ENCODE measurements at places on chromosomes 6 and 20.

- DNase-seq = no peak
Measured at GRCh38 chr6:169008641-169009257, 244.9 kb downstream of the THBS2 start.

GRCh38 chr6:130143709-130144108 lies 79.0 kb downstream of the SAMD3 start:
- DNase-seq = no peak

DNA sequence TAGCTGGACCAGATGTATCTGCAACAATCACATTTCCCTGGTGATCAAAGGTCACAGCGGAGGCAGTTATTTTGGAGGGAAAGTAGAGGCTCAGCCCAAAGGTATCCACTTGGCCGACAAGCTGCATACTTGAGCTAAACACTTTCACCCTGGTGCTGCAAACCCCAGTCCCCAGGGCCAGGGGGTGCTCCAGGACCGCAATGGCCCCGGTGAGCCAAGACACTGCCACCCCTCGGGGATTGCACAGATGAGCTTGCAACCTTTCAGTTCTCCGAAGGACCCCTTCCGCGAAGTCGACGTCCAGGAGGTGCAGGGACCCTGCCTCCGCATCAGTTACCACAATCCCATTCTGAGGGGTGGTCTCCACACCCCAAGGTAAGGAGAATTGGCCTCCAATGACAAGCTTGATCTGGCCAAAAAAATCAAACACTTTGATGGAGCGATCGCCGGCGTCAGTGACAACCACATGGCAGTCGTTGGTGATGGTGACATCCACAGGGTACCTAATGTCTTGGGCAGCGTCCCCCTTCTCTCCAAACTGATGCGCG lies 823 bp downstream of the NHLRC1 start:
- no peak for DNase-seq

DNA sequence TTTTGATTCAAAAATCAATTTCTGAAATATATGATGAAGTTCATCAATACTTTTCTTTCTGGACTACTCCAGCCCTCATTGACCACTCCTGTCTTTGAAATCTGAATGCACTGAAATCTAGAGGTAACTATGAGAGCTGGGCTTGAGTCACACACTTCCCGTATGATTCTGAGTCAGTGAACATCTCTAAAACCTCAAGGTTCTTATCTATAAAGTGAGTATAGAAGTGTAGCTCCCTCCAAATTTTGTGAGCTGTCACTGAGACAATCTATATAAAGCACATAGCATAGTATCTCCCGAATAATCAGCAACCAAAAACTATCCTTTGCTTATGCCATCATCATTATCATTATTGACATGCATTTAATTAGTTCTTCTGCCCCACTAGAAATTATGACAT lies 182.4 kb downstream of the TSHZ2 start:
- no peak for DNase-seq

DNA sequence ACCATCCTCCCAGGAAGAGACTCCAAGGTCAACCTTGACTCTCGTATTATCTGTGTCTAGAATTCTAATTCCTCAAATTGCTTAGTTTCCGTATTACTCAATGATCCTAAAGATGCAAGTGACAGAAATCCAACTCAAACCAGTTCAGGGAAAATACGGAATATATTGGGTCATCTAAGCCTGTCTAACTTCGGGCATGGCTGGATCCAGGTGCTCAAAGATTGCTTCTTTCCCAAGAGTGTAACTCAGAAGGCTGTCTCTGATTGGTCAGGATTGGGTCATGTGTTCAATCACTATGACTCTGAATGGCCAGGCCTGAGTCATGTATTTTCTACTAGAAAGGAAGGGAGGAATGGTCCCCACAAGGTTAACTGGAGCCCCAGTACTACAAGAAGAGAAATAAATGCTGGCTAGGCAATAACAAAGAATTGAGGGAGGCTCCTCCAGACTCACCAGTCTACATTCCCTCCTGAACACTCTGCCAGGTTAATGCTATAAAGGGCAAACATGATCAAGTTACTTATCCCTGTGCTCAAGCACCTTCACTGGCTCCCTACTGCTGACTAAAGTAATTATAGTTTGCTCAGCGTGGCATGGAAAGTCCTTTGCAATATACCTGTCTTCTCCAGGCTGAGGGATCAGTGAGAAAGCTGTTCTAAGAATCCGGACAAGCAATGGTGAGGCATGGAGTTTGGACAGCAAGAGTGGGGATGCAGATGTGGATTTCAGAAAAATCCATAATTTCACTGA lies 15.4 kb upstream of the PREX1 start:
- no peak for DNase-seq

- DNase-seq = peak; percentile 78
Measured at GRCh38 chr20:40687384-40688128, 1.5 kb downstream of the MAFB start.

DNA sequence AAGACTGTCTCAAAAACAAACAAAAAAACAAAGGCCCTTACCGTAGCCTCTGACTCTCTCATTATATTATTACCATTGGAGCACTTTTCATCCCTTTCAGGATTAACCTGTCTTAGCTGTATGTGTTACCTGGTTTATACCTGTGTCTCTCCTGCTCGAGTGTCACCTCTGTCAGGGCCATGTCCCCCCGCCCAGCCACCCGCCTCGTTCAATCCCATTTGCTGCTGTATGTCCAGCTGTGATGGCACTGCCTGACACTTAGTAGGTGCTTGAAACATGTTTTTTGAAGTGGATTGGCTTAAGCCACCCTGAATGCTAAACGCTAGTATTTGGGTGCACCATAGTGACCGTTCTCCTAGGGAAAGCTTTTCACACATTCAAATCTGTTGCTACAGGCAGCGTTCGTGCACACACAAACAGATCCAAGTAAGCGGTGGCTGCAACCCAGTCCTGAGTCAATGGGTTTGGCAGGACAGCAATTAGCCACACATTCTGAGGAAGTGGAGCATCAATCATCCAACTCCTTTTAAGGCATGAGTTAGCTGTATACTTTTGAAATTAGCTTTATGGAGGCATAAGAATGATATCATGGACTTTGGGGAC lies 98.9 kb upstream of the ZNF217 start:
- DNase-seq = no peak

GRCh38 chr20:36362261-36362660 lies 56.1 kb downstream of the DLGAP4 start:
- no peak for DNase-seq

GRCh38 chr6:95233879-95234278 lies 343.5 kb upstream of the MANEA start:
- no peak for DNase-seq

GRCh38 chr6:43769526-43770371 lies at the start of gene VEGFA:
Gene VEGFA (plus strand): TSS chr6:43770211.
- DNase-seq = peak; percentile 94

DNA sequence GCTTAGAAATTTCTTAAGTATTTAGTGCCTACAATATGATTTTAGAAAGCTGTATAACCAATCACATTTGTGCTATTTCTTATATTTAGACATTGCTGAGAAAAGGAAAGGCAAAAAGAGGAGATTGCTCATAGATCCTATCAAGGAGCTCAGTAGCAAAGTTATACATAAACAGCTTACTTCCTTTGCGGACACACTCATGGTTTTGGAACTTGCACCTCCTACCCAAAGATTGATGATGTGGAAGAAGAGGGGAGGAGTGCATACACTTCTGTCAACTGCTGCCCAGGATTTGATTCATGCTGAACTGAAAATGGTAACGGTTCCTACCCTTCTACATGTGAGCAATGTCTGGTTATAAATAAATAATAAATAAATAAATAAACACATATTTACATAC lies 16.7 kb downstream of the RAD21L1 start:
- no peak for DNase-seq

GRCh38 chr20:50244352-50245149 lies 53.9 kb downstream of the CEBPB start:
- DNase-seq = no peak

- no peak for DNase-seq
Measured at GRCh38 chr20:61176874-61177273, 75.2 kb upstream of the CDH4 start.

GRCh38 chr6:113750151-113750855 lies 106.8 kb upstream of the MARCKS start:
- no peak for DNase-seq

DNA sequence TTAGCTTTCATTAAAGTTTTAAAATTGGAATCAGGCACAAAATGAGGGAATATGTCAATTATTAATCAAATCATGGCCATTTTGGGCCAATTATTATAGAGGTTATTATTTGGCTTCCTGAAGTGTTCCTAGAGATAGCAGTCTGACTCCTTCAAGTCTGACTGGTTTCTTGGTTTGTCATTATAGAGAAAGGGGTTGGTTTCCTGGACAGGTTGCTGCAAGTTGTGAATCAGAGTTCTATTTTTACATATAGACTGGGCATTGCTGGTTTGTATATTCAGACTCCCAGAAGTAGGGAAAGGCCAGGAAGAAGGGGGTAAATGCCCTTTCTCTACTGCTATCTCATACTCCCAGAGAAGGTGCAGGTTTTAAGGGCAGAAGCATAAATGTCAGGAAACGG lies 121.4 kb upstream of the CEP162 start:
- DNase-seq = no peak

- DNase-seq = no peak
Measured at GRCh38 chr6:163531122-163531521, 116.6 kb downstream of the QKI start.

DNA sequence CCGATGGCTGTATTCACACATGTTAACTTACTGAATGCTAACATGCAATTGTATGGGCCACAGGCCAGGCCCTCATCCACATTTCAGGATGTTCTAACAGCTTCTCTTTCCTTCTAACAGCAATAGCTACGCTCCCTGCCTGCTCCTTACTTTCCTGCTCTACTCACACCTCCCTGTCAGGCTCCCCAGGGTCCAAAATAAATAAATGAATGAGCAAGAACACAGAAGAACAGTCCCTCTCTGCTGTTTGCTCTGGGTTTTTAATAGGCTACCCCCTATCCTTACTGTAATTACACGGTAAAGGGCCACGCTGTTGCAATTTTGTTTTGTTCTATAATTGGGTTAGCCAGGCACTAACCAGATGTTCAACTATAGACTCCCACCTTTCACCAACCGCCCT lies 135.6 kb downstream of the GMDS start:
- no peak for DNase-seq

- no peak for DNase-seq
Measured at GRCh38 chr6:161109366-161109765, 117.8 kb downstream of the MAP3K4 start.

- no peak for DNase-seq
Measured at GRCh38 chr6:46053039-46053933, 37.6 kb upstream of the CLIC5 start.

DNA sequence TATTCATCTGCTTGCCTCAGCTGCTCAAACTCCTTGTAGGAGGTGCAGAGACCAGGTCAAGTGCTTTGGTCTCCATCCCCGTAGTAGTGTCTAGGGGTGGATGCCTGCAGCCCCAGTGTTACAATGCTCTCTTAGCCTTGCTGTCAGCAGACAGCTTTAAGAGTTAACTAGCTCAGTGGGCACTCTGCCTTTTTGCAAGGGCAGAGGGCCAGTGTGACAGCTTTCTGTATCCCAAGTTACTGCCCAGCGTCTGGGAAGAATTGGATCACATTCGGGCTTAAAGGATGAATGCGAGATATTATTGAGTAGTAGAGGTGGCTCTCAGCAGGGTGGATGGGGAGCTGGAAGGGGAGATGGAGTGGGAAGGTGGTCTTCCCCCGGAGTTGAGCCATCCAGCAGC lies 339.9 kb upstream of the RNF217 start:
- no peak for DNase-seq

- no peak for DNase-seq
Measured at GRCh38 chr6:169222126-169222525, 31.5 kb downstream of the THBS2 start.

- no peak for DNase-seq
Measured at GRCh38 chr6:67544851-67545452, 1090.1 kb upstream of the ADGRB3 start.

DNA sequence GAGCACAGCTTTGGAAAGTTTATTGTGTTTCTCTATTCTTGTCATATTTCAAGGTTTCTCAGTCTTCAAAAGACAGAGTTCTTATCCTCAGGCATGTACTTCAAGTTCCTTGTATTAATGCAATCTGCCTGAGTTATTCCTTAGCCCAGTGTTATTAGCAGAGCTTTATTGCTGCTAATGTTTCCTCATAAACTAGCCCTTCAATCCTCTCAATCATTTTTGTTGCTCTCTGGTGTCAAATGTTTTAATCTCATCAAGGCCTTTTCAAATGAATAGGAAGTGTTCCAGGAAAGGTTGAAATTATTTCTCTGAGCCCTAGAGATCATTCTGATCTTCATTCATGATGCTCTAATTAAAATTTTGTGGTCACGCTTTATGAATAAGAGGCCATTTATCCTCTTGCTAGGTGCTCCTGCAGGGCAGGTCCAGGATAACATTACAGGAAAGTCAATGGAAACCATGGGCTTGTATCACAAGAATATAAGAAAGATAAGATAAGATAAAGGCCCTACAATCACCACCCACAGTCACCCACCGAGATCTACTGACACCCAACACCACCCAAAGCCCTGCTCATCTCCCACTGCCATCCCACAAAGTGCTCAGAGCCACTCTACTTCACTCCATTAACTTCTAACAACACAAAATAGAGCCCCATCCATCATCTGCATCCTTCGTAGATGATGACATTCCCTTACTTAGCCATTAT lies 125.9 kb downstream of the COL9A1 start:
- DNase-seq = no peak

GRCh38 chr6:18186033-18186432 lies 30.8 kb downstream of the KDM1B start:
- DNase-seq = no peak

DNA sequence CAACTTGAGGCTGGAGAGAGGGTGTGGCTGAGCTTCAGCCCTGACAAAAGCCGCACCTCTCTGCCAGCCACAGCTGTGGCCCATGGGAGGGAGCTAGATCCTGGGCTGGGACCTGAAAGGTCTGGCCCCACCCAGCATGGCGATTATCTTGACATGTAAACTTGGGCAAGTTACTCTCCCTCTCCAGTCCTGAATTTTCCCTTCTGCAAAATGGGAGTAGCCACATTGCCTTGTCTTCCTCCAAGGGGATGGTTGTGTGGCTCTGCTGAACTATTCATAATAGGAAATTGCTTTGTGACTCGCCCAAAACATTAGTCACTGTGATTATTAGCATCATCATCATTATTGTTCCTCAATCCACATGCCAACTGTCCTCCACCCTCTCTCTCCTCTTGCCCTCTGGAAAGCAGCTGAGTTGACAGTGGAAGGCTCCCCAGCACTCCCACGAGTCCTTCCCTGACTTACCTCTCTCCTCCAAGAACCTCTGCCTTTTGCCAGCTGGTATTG lies 23.0 kb upstream of the RBPJL start:
- no peak for DNase-seq

- DNase-seq = no peak
Measured at GRCh38 chr6:96743496-96743895, 93.8 kb downstream of the GPR63 start.
